ENCODE measurements at places on chromosomes 3 and 15.

DNA sequence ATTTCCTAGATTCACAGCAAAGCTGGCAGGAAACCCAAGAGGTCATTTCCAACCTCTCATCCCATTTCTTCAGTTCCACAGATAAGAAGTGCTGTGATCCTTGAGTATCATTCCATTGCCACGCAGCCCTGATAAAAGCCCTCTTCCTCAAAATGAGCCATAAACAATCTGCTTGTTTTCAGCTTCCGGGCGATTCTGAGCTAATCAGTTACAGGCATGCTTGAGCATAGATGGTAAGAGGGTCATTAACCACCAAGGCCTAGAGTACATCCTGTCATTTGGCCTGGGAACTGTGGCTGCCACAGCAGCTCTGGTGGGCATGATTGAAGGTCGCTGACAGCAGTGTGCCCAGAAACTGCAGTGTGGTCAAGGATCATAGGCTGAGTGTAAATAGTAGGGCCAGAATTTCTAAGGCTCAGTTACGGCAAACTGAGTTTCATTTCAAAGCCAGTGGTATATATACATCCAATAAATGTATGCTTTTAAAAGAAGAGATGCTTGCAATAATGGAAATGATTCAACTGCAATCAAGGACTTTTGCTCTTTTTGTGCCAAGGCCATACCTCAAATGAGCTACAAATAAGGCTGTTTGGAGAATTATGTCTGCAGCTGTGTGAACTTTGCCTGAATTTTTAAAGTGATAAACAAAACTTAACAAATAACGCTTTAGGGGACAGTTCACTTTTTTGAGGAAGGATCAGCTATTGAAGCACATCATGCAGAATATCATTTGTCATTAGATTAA, 47.3 kb downstream of the P3H2 start:
- H3K27ac ChIP-seq = no peak overlapping the region
- peaks cover 8% of the 10 kb centered on the region for H3K4me1 ChIP-seq
- H3K4me3 ChIP-seq = no peak overlapping the region
- H3K36me3 ChIP-seq = no peaks in the 10 kb centered on the region

DNA sequence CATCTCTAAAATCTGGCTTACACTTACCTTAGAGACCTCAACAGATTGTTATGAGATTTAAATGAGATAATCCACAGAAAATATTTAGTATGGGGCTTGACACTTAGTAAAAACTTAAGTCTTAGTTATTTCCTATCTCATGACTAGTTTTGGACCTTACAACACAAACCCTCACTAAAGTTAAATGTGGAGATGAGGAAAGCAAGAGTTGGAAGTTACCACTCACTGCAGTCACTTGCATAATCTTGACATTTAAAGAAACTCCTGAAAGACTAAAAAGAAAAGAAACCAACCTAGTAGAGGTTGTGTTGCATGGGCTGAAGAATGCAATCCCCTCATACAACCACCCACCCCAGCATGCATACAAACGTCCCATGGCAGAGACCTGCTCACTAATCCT, 40.1 kb downstream of the ITGB5 start:
- H3K4me3 ChIP-seq = no peak overlapping the region
- DNase-seq = no peak
- peaks cover 17% of the 10 kb centered on the region for H3K36me3 ChIP-seq
- peaks cover 2% of the 10 kb centered on the region for H3K4me1 ChIP-seq

- no peak for DNase-seq
- no peak overlapping the region for H3K27ac ChIP-seq
- H3K36me3 ChIP-seq = peaks cover 52% of the 10 kb centered on the region
- H3K4me1 ChIP-seq = no peaks in the 10 kb centered on the region
- H3K27me3 ChIP-seq = no peaks in the 10 kb centered on the region
- no peak overlapping the region for H3K4me3 ChIP-seq
These were observed 123.0 kb downstream of the LRIG1 start for GRCh38 chr3:66377800-66378199.

DNA sequence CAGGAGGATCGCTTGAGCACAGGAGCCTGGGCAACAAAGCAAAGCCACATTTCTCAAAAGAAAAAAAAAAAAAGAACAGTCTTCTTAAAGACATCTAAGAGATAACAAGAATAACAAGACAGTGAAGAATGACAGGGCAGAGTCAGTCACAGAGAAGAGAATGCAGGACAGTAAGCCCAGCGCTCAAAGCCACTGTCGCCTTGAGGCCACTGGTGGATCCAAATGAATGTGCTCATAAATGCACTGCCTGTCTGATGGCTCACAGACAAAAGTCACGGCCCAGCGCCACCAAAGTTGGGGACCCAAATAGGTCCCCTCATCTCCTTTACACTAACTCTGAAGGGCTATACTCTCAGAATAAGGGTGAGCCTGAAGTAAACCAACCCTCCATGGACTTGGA, 52.3 kb downstream of the FAM174B start:
- DNase-seq = no peak
- H3K27me3 ChIP-seq = no peaks in the 10 kb centered on the region
- H3K4me3 ChIP-seq = no peak overlapping the region
- H3K27ac ChIP-seq = no peak overlapping the region
- no peaks in the 10 kb centered on the region for H3K36me3 ChIP-seq

GRCh38 chr15:52642386-52643361, 36.5 kb downstream of the ATOSA start:
- no peaks in the 10 kb centered on the region for H3K4me1 ChIP-seq
- no peak for DNase-seq
- H3K4me3 ChIP-seq = no peak overlapping the region
- H3K36me3 ChIP-seq = peaks cover 3% of the 10 kb centered on the region
- no peak overlapping the region for H3K27ac ChIP-seq

DNA sequence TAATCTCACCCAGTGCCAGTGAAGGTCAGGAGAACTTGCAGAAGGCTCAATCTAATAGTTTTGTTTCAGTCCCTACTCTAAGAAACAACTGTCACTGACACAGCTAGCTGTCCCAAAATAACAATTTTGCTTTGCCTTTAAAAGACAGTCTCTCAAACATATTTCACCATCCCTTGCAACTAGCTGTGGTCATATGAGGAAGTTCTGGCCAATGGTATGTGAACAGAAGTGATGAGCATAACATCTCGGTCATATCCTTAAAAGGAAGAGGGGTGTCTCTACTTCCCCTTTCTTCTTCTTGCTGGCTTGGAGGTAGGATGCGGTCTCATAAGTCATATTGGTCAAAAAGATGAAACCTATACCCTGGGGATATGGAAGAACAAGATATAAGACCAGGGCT, 198.1 kb downstream of the NEK10 start:
- H3K4me3 ChIP-seq = no peak overlapping the region
- no peaks in the 10 kb centered on the region for H3K4me1 ChIP-seq
- H3K27ac ChIP-seq = no peak overlapping the region
- H3K27me3 ChIP-seq = no peaks in the 10 kb centered on the region
- DNase-seq = no peak
- H3K36me3 ChIP-seq = no peaks in the 10 kb centered on the region

All from neuronal stem cell (in vitro differentiated cells).